Adrenal gland (tissue), 19 donors: ENCODE measurements at places on chromosomes 12 and 14.

GRCh38 chr12:34294137-34294536, 271.8 kb downstream of the ALG10 start:
- no peak for DNase-seq

- no peak for DNase-seq
Observed at GRCh38 chr12:42090899-42091298, 53.8 kb downstream of the GXYLT1 start.

GRCh38 chr12:45762185-45763110, 32.9 kb downstream of the ARID2 start:
- DNase-seq: peak; percentile 21

GRCh38 chr14:101733211-101733610, 28.3 kb upstream of the PPP2R5C start:
- no peak for DNase-seq

DNA sequence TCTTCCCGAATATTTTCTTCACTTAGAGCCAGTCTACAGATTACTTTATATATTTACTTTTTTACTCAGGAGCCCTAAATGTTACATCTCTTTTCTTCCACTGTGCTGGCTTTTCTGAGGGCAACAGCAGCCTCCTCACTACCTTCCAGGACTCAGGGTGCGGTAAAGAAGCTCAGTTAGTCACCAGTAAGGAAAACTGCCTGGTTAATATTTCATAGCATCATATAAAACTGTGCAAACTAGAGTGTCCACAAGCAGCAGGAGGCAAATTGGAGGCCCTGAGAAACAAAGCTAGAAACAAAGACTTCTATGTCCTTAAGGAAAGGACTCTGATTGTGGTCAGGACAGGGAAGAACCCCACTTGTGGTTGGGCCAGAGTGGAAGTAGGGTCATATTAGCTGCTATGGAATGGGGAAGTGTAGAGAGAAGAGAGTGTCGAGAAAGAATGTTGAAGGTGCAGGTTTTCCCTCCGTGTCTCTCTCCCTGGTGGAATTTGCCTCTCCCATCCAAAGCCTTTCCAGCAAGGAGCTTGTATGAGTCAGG, 220.1 kb downstream of the SLC15A4 start:
- no peak for DNase-seq

DNA sequence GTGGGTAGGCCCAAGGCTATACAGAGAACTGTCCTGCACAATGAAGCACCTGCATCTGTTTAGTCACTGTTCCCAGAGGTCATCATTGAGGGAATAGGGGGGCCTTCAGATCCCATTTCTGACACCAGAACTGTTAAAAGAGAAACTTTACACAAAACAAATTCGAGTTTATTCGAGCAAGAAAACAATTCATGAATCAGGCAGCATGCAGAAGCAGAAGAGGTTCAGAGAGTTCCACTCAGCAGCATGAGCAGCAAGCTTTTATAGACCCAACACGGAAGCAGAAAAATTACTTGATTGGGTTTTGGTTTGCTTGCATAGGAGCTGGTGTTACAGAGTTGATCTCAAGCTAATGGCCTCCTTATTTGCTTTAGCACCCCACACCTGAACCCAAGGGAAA, 1.7 kb upstream of the SFSWAP start:
- no peak for DNase-seq

- DNase-seq: no peak
Observed at GRCh38 chr12:103762473-103762872, 78.6 kb downstream of the NT5DC3 start.

DNA sequence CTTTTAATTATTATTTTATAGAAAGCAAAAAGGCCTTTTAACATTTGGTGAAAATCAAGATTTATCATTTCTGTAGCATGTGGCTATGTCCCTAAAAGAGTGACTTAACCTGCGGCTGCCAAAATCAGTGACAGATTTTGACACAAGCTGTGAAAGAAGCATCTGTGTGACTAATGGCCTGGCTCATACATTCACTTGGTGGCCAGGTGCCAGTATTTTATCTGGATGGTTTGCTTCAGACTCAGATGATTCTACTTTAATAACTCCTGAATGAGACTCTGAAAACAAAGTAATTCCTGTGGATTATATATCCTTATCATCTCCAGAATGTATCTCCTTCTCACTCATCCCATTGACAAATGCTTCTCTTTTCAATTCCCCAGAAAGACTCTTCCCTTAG, 103.0 kb downstream of the FSCB start:
- no peak for DNase-seq

DNA sequence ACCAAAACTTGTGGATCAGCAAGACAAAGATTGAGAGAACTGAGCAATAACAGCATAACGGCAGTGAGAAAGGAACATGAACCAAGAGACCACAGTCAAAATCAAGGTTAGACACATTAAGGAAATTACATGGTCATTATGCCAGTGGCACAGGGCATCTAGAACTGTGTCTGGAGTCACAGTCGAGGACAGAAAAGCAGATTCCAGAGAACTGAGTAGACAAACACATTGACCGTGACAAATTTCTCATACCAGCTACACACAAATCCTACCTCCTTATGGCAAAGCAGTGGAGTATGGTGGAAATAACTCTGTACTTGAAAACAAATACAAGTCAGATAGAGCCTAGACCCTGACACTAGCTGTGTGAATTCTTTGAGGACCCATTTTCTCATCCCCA, 367.3 kb downstream of the DUSP6 start:
- DNase-seq: no peak

- DNase-seq: no peak
Observed at GRCh38 chr12:72658615-72659014, 386.4 kb downstream of the TRHDE start.

DNA sequence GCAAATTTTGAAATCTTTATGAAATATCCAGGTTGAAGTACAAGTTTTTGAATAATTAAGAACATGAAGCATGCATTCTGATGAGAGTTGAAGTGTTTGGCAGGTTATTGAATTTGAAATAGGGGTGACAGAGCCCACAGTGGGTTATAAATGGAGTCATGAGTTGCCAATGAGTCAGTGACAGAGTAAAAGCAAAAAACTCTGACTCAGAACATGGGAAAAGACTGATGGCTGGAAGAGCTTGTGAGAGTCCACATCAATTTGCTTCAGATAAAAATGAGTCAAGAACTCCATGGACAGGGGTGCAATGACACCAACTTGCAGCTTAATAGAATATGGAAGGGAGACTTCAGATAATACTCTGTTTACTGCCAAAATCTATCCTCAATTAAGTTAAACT, 105.3 kb downstream of the SLC6A15 start:
- no peak for DNase-seq

DNA sequence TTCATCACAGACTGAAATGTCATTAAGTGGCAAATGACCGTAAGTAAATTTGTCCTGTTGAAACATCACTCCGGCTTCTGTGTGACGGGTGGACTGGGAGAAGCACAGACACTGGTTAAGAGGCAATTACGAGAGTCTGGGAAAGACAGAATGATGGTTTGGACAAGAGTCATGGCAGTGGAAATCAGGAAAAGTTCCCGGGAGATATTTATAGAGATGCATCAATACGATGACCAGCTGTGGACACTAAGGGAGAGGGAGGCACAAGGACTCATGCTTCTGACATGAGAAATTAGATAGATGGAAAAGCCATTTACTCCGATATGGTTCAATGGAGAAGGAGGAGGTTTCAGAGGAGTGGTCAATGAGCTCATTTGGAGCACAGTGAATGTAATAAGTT, 27.3 kb downstream of the CKAP4 start:
- no peak for DNase-seq

DNA sequence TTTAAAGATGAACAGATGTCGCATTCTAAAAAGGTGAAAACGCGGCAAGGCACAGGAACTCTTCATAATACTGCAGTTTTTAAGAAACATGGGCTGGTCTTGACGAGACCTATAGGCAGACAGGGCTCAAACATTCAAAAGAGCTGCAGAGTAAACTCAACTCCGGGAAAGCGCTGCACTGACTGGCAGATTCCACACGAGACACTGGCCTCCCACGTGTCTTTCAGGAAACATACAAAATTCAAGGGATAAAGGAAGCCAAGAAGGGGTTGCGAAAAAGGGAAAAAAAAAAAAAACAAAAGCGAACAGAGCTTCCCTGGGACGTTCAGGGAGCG, 614 bp upstream of the ARF6 start:
- DNase-seq: peak; percentile 77

GRCh38 chr12:64670019-64670418, 59.7 kb downstream of the RASSF3 start:
- DNase-seq: no peak
